Skeletal muscle cell (primary cell): ENCODE measurements at places on chromosomes 7 and 10.

GRCh38 chr10:44397476-44398225, 12.8 kb upstream of the CXCL12 start:
- no peak for DNase-seq

GRCh38 chr7:30422922-30423321, 55.7 kb downstream of the NOD1 start:
- no peak for DNase-seq

- no peak for DNase-seq
These were observed 9.3 kb downstream of the OSBPL3 start for GRCh38 chr7:24970676-24971075.

DNA sequence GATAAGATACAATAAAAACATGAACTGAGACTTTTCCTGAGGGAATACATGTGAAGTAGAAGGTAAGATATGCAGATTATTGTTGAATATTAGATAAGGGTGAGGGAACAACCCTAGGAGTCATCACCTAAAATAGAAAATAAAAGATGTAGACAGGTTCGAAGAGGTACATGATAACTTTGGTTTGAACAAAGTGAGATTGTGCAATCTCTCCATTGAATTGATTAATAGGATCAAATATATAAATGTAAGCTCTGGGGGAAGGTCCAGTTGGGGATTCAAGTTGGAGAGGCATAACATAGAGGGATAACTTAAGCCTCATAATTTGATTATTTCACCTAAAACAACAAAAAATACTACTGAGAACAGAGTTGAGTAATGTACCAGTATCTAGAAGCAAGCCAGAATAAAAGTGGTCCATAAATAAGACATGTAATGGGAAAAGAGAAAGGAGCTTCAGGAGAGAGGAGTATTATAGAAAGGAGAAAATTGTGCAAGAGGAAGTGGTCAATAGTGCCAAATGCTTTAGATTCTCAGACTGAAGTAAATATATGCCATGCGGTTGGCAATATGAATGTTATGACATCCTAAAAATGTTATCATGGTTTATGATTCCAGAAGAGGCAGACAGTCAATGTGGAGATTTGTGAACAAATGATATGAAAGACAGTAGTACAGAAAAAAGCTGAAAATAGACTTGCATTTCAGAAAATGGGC, 282.3 kb upstream of the CHRM2 start:
- DNase-seq = no peak

- DNase-seq = no peak
These were observed 384.9 kb upstream of the ETV1 start for GRCh38 chr7:14374336-14374735.

DNA sequence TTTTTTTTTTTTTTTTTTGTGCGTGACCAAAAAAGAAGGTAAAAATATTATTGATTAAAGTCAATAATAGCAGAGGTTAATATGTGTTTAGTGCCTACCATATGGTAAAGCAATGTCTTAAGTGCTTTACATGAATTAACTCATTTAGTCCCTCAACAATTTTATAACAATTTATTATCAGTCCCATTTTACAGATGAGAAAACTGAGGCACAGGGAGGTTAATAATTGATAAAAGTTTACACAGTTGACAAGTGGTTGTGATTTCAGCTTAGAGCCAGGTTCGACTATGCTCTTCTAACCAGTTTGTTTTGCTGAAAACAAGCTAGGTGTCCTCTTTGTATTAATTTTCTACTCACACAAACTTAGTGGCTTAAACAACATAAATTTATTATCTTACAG, 67.0 kb downstream of the EXOC4 start:
- no peak for DNase-seq

DNA sequence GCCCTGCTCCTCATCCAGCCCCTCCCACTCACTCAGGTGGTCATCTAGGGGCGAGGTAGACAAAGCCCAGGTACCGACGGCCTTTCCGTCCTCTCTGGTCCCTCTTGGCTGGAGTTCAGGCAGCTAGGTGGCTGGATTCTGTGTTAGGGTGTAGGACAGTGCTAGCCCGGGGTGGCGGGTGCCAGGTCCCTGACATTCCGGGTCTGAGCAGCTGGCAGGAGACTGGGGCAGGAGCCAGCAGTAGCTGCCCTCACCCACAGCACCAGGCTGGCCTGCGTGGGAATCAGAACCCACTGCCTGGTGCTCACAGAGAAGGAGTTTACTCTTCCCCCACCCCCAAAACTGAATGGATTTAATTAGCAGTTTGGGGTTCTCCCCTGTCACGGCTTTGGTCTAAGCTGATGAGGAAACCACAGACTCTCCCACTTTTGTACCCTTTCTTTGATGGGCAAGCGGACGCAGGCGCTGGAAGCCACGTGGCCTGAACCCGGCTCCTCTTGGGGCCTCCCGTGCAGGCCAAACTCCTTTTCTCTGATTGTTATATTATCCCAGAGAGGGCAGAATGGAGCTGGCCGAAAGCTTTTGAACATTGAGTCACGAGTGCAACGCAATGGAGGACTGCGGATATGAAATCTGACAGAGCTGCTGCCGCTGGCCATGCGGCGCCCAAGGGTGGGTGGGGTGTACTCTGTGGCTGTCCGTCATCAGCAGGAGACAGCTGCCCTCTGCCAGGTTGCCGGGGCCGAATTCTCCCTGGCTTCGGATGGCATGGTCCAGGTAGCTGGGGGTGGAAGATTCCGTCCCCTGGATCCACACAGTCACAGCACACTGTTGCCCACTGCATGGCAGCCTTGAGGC, 12.9 kb upstream of the ZFAND2A start:
- no peak for DNase-seq

DNA sequence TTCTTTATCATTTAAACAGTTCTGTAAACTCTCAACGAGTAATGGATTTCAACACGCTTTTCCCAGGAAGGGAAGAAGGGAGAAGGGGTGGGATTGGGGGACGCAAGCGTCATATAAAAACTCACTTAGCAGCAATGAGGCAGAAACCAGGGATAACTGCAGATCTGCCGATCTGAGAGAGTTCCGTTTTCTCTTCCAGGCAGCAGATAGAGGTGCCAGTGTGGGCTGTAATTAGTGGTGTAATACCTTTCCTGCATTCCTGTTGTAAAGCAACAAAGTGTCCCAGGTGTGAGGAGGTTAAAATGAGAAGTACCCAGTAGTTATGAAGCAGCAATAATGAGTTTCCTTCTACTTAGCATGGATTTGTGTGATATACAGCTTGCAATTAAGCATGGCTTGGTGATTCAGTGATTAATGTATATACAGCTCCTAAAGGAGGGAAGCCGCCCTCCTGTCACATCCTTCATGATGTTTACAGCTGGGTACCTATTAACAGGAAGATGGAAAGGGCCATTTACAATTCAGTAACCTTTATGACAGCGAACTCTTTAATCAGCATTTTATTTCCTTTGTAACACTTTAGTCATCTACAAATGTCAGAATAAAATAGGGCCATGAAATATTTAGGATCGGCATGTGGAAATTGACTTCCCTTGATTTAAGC, 271.9 kb downstream of the LRMDA start:
- no peak for DNase-seq

- no peak for DNase-seq
These were observed 173.6 kb upstream of the PDE1C start for GRCh38 chr7:32243687-32244290.

- DNase-seq = no peak
These were observed 238.7 kb upstream of the CELF2 start for GRCh38 chr10:10778959-10779358.

- no peak for DNase-seq
These were observed 36.3 kb downstream of the ABCB1 start for GRCh38 chr7:87564296-87564963.

DNA sequence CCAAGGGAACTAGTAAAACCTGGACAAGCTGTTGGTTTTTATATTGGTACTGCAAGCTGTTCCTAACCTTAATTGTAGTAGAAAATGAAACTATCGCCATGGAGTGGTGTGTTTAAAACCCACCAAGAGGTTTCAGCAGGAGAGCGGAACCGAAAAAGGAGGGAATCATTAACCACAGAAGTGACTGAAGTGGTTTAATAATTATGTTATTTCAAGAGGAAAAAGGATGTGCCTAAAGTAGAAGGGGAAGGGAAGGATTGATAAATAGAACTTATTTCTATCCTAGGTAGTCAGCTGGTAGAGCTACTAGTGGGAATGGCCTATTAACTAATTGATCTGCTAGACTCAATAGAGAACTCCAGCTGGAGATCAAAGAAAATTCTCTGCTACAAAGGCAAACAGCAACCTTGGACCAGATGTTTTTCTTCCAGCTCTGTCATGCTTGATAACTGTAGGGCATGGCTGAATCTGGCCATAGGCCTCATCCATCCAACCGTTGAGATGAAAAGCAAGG, 91.8 kb downstream of the BAMBI start:
- no peak for DNase-seq

DNA sequence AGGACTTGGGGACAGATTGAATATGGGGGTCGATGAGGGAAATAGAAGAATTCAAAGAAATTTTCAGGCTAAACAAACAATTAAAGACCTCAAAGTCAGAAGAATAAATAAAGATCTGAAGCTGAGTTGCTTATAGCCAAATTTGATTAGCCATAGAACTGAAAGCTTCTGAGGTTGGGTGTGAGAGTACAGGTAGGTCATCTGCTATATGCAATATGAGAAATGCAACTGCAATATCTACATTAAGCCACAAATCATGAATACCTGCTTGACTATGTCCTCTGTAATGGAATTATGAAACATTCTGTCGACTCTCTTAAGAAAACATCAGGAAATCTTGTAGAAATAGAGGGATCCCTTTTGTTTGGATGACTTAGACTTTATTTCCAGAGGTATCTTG, 192.1 kb upstream of the PCDH15 start:
- no peak for DNase-seq

DNA sequence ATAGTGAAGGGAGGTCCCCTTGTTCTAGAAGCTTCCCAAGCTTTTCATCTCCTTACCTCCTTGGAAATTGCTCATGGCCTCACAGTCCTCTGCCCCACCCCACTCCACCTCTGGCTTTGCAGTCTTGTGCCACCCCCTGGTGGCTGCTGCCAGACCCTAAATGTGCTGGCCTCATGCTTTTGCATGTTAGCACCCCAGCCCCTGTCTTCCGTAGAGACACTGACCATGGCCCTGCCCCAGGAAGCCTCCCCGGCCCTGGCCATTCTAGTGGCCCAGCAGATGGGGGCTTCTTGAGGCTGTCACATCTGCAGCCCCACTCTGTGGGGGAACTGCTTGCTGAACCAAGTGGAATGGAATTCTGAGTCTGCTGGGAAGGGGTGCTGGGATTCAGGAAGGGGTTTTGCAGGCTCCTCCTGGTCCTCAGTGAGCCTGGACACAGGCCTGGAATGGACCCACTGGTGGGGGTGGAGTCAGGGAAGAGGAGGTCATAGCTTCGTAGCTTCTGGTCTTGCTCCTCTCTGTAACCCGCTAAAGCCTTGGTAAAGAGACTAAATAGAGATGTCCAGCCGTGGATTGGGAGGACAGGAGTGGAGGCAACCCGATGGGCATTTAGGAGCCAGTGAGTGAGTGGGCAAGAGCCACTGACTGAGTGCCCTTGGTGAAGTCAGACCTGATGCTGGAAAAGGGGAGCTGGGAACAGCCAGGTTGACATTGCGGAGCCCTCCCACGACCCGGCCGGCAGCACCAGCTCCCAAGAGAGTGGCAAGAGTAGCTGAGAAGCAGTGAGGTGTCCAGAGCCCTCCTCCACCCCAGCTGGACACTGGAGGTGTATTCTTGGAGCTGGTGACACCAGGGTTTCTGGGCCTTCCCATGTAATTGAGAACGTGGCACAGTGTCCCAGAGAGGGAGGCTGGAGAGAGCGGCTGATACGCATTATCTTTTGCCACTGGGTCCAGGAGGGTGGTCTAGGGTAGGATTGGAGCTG, 20.9 kb downstream of the RAMP3 start:
- DNase-seq = no peak

- no peak for DNase-seq
These were observed 25.9 kb downstream of the STEAP4 start for GRCh38 chr7:88280801-88281200.

DNA sequence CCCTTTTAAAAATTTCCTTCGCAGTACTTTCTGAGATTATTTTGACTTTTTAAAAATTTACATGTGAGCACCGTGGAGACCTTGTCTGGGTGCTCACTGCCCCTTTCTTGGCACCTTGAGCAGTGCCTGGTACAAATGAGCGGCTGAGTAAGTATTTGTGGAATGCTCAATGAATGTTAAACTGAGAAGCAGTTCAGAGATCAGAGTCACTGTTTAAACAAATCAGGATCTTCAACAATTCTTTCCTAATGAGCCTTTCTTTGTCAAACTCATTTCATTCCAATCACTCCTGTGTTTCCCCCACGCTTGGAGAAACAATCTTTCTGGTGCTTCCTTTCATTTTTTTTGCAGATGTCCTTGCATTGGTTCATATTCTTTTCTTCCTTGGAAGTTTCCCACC, 611.3 kb upstream of the GALNT17 start:
- no peak for DNase-seq

- no peak for DNase-seq
These were observed 25.5 kb downstream of the C10orf105 start for GRCh38 chr10:71694039-71694501.
